ENCODE measurements at places on chromosomes 7 and 10.

DNA sequence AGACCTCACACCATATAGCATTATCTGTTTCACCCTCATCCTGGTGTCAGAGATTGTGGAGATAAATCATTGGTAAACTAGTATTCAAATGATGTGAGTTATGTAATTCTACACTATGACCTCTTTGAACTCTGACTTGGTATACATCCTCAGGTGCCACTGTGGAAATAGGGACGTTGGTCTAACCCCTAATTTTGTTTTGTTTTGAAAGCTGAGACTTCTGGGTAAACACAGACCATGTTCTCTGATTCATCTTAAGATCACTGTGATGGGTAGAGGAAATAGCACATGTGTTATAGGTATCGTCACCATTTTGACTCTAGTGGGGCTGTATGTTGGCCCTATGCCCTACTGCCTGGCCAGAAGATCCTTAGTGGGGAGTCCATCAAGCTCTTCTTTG is 241.6 kb downstream of the CCDC7 start:
- DNase-seq, result no peak
- no peaks in the 10 kb centered on the region for H3K27me3 ChIP-seq
- no peak overlapping the region for H3K27ac ChIP-seq
- no peaks in the 10 kb centered on the region for H3K4me1 ChIP-seq
- H3K4me3 ChIP-seq, result no peak overlapping the region
- H3K36me3 ChIP-seq, result no peaks in the 10 kb centered on the region

DNA sequence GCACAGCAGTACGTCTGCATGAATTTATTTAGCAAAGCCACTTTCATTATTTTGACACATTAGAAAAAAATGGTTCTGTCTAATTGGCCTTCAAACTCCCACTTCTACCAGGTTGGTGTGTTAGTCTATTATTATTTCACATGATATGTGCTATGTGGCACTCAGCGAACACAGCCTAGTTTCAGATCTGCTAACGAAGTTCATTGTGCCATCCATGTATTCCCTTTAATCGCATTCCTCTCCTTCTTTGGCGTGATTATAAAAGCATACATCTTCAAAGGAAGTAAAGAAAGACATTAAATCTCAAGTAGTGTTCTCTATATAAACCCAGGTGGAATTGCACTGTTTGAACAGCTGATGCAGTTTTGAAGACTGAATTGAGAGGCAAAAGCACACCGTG is 96.4 kb upstream of the CACNA2D1 start:
- H3K27me3 ChIP-seq, result no peaks in the 10 kb centered on the region
- DNase-seq, result no peak
- H3K4me1 ChIP-seq, result no peaks in the 10 kb centered on the region
- no peaks in the 10 kb centered on the region for H3K36me3 ChIP-seq
- H3K27ac ChIP-seq, result no peak overlapping the region
- no peak overlapping the region for H3K4me3 ChIP-seq

DNA sequence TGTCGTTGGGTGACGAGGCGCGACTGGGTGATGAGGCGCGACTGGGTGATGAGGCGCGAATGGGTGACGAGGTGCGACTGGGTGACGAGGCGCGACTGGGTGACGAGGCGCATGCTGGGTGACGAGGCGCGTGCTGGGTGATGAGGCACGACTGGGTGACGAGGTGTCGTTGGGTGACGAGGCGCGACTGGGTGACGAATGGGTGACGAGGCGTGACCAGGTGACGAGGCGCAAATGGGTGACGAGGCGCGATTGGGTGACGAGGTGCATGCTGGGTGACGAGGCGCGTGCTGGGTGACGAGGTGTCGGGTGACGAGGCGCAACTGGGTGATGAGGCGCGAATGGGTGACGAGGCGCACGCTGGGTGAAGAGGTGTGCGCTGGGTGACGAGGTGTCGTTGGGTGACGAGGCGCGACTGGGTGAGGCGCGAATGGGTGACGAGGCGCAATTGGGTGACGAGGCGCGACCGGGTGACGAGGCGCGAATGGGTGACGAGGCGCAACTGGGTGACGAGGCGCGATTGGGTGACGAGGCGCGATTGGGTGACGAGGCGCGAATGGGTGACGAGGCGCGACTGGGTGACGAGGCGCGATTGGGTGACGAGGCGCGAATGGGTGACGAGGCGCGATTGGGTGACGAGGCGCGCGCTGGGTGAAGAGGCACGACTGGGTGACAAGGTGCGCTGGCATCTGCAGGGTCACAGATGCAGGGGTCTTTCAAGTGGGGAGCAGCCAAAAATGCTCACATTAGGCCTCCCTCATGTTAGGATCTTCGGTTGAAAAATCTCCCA is 7.9 kb upstream of the NOM1 start:
- no peak overlapping the region for H3K27ac ChIP-seq
- no peaks in the 10 kb centered on the region for H3K27me3 ChIP-seq
- H3K36me3 ChIP-seq, result no peaks in the 10 kb centered on the region
- no peaks in the 10 kb centered on the region for H3K4me1 ChIP-seq
- H3K4me3 ChIP-seq, result no peak overlapping the region

DNA sequence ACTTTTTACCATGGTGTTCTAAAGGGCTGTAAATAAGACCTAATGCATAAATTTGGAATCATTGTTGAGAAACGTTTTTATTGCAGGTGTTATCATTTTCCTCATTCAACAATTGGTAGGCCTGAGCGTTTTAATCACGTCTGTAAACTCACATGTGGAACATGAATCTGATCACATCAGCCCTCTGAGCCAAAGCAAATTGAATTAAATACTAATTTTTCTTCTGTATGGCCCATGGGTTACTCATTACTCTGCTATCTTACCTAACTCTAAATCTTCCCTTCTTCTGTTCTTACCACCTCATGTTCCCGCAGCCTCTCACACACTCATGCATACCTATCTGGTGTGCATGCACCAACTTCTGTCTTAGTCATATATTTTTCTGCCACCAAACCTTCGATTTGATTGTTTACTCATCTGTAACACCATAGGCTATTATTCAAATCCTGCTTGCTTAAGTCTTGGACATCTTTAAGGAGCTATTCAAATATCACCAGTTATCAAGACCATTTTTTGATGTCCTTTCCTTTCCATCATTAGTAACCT is 82.3 kb downstream of the NXPH1 start:
- H3K27ac ChIP-seq, result no peak overlapping the region
- no peak overlapping the region for H3K4me3 ChIP-seq
- no peaks in the 10 kb centered on the region for H3K4me1 ChIP-seq
- no peaks in the 10 kb centered on the region for H3K36me3 ChIP-seq
- DNase-seq, result no peak

DNA sequence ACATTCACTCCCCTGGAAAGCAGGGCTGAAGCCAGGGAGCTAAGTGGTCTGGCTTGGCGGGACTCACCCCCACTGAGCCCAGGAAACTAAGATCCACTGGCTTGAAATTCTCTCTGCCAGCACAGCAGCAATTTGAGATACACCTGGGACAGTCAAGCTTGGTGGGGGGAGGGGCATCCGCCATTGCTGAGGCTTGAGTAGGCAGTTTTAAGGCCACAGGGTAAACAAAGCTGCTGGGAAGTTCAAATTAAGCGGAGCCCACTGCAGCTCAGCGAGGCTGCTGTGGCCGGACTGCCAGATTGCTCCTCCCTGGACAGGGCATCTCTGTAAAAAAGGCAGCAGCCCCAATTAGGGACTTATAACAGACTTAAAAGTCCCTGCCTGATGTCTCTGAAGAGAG is 108.2 kb upstream of the FAM13C start:
- H3K27me3 ChIP-seq, result no peaks in the 10 kb centered on the region
- H3K4me1 ChIP-seq, result no peaks in the 10 kb centered on the region
- H3K27ac ChIP-seq, result no peak overlapping the region
- DNase-seq, result no peak
- H3K36me3 ChIP-seq, result no peaks in the 10 kb centered on the region
- no peak overlapping the region for H3K4me3 ChIP-seq

- H3K4me3 ChIP-seq, result no peak overlapping the region
- H3K27ac ChIP-seq, result no peak overlapping the region
- no peaks in the 10 kb centered on the region for H3K36me3 ChIP-seq
- H3K27me3 ChIP-seq, result no peaks in the 10 kb centered on the region
- H3K4me1 ChIP-seq, result peaks cover 60% of the 10 kb centered on the region
These were observed 176.1 kb upstream of the KLF14 start for GRCh38 chr7:130909881-130910672.

DNA sequence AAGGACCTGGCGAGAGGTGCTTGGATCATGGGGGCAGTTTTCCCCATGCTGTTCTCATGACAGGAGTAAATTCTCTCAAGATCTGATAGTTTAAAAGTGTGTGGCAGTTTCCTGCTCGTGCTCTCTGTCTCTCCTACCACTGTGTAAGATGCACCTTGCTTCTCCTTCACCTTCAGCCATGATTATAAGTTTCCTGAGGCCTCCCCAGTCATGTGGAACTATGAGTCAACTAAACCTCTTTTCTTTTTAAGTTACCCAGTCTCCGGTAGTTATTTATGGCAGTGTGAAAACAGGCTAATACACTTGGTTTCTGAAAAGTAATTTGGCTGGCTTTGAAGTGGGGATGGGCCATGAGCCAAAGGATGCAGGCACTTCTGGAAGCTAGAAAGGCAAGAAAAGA is 268.0 kb upstream of the KAT6B start:
- no peaks in the 10 kb centered on the region for H3K27me3 ChIP-seq
- DNase-seq, result no peak
- H3K4me3 ChIP-seq, result no peak overlapping the region
- no peaks in the 10 kb centered on the region for H3K4me1 ChIP-seq

DNA sequence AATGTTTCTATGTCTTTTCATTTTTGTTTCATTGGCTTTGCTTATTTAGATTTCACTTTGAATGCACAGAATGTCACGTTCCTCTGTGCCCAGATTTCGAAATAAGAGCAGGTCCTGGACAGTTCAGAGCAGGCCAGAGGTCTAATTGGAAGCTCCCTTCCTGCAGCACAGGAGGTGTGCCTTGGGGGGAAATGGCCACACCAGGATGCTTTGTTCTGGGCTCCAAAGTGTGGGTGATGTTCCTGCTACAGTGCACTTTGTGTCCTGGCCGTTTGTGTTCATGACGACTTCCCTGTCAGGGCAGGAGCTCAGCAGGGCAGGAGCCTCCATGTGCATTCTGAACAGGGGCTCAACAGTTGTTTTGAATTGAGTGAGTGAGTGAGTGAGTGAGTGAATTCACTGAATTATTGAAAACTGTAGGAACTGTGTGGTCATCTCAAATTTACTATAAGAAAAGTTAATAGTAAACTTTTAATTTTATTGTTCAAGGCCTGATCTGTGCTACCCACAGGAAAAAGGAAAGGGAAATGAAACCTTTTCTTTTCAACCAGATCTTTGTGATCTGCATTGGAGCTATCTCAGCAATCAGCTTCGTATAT is 109.5 kb upstream of the GJD4 start:
- no peak for DNase-seq
- no peaks in the 10 kb centered on the region for H3K36me3 ChIP-seq
- H3K4me1 ChIP-seq, result peaks cover 13% of the 10 kb centered on the region
- H3K4me3 ChIP-seq, result no peak overlapping the region
- H3K27me3 ChIP-seq, result no peaks in the 10 kb centered on the region
- H3K27ac ChIP-seq, result no peak overlapping the region

GRCh38 chr10:46308666-46309450 is 22.1 kb downstream of the ANTXRL start:
- no peaks in the 10 kb centered on the region for H3K27me3 ChIP-seq
- no peaks in the 10 kb centered on the region for H3K4me1 ChIP-seq
- H3K4me3 ChIP-seq, result no peak overlapping the region
- no peaks in the 10 kb centered on the region for H3K36me3 ChIP-seq
- no peak for DNase-seq
- H3K27ac ChIP-seq, result no peak overlapping the region
